Epithelial cell of proximal tubule (primary cell): ENCODE measurements at places on chromosomes 6 and 20.

DNA sequence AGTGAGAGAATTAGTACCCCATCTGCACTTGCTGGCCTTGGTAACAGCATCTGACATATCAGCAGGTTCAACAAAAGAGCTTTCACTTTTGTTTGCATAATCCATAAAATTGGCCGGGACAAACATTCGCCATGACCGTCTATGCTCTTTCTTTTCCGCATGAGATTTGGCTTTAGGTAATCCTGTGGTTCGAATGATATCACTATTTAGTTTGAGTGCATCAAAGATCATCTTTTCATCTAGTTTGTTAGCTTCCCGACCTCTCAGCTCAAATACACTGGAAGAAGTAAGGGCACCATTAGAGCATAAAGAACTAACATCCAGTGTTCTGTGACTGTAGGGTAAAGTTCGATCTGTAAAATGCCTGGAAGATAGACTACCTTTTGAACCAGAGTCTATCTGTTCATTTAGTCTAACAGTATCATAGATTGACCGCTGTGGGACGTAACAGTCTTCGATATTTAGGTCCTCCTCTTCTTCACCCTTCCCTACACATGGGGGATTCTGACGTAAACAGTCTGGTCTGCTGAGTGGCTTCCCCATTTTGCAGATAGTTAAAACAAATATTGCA, 101.6 kb downstream of the DST start:
- DNase-seq = no peak

GRCh38 chr6:127518191-127518709, 885 bp downstream of the MTCL3 start:
- no peak for DNase-seq

DNA sequence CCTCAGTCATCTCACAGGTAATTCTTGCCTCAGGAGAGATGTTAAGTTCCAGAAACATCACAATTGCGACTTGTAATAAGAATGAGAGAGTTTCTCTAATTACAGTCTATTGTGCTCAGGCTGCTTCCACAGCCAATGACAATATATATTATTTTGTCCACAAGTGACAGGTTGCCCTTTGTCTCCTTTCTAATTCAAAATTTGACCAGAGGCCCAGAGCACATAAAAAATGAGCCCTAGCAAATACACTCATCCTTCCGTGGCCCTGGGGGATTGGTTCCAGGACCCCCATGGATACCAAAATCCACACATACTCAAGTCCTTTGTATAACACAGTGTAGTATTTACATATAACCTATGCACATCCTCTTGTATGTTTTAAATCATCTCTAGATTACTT, 88.1 kb upstream of the TMEM170B start:
- DNase-seq = no peak

- DNase-seq = no peak
These were observed 2.1 kb upstream of the ERGIC3 start for GRCh38 chr20:35539756-35540212.

- no peak for DNase-seq
These were observed 41.9 kb upstream of the ADGRF5 start for GRCh38 chr6:46963626-46964025.

GRCh38 chr6:43972913-43973300, 154.3 kb downstream of the MRPL14 start:
- DNase-seq = no peak

- DNase-seq = peak; percentile 9
These were observed 696.3 kb upstream of the SLC35B3 start for GRCh38 chr6:9131616-9132015.

GRCh38 chr6:113668641-113669408, 188.3 kb upstream of the MARCKS start:
- DNase-seq = no peak

- DNase-seq = no peak
These were observed 790.2 kb downstream of the DHX35 start for GRCh38 chr20:39752262-39752876.

GRCh38 chr6:33013608-33014007, 4.2 kb upstream of the HLA-DOA start:
- no peak for DNase-seq

- DNase-seq = no peak
These were observed 4.9 kb downstream of the ARID1B start for GRCh38 chr6:156781861-156782631.

DNA sequence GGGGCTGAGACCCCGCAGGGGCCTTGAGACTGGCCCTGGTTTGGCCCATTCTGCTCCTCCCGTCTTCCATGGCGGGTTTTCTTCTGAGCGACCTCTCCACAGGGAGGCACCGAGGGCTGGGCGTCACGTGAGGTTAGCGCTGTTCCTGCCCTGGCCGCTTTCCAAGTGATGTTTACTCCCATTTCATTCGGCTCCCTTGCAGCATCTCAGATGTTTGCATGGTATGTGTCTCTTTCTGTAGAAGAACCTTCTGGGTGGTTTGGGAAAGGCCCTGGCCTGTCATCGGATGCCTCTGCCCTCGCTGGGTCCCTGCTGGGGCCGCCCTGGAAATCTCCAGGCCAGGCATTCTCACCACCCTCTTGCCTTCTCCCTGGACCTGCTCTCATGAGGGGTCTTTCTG, 17.3 kb downstream of the RAMACL start:
- DNase-seq = no peak

- DNase-seq = no peak
These were observed 492.3 kb downstream of the PREX1 start for GRCh38 chr20:48335308-48336050.

GRCh38 chr6:109292420-109292819, 89.8 kb downstream of the CD164 start:
- DNase-seq = no peak

DNA sequence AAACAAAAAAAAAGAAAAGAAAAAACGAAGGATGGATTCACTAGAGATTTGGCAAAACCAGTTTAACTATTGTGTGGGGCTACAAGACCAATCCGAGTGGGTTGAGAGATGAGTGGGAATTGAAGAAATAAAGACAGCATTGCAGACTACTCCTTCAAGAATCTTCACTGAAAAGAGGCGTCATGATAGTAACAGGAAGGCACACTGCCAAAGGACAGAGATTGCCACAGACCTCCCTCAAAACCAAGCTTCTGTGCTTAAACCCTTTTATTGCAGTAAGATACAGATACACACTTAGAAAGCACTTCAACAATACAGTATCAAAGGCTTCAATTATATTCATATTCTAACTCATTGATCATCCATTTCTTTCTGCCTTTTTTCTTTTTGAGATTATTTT, 103.9 kb downstream of the IPCEF1 start:
- no peak for DNase-seq

DNA sequence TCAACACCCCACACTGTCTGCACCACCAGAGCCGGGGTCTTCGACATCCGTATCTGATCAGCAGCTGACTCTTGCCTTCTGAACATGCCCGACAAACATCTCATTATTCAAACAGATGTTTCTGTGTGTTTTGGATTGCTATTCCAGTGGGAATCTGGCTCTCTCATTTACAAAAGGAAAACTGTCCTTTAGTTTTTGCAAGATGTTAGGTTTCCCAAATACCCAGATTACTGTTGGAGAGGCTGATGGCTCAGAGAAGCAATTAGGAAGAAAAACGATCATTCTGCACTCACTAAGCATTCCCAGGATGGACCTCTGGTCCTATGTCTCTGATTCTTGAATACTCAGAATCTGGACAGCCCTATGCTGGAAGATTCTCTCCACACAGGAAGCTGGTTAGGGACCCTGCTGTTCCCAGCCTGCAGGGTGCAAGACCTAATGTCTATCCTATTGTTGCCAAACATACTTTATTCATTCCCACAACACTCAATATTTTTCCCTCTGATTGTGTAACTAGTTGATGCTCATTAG, 532.9 kb downstream of the CDH26 start:
- DNase-seq = no peak

GRCh38 chr6:35181308-35181932, 32.3 kb upstream of the SCUBE3 start:
- DNase-seq = no peak

- DNase-seq = no peak
These were observed 20.3 kb downstream of the CST4 start for GRCh38 chr20:23668477-23668951.

- no peak for DNase-seq
These were observed 40.3 kb downstream of the PEX7 start for GRCh38 chr6:136862662-136863061.

DNA sequence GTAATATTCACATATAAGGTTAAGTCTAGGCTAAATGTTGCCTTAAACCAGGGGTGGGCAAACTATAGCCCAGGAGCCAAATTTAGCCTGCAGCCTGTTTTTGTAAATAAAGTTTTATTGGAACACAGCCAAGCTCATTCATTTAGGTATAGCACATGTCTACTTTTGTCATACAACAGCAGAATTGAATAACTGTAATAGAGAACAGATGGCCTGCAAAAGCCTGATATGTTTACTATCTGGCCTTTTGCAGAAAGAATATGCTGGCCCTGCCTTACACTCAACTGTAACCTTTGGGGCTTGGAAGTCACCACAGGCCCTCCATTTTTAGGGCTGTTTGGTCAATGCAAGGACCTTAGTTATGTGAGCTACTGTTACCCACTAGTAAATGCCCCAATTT, 17.7 kb upstream of the BCLAF1 start:
- DNase-seq = no peak

DNA sequence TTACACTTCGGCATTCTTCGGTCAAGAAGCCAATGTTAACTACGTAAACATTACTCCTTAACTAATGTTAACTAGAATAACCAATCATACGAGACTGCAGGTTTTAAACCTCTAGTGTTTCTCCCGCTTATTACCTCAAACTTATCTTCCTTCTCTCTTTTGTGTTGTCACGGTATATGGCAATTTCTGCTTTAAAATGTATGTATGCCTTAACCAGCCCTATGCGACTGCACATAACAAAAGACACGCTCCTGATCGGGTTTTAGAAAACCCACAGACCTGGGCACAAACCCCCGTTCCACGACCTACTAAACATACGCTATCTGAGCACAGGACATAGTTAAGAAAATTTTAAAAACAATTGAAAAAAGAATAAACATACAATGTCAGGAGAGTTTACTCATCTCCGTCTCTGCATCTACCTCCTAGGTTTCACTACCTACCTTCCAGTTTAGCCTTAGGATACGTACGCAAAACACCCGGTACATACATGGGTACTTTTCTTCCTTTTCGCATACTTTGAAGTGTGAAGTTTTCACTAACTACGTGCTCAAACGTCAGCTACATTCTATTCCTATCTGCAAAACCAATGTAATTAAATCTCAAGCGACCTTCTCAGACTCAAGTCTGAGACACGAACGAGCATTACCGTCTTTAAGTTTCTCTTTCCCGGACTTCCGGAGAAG, 1.1 kb downstream of the CD164 start:
- DNase-seq = no peak

GRCh38 chr20:41654292-41654691, 36.1 kb upstream of the CHD6 start:
- no peak for DNase-seq

DNA sequence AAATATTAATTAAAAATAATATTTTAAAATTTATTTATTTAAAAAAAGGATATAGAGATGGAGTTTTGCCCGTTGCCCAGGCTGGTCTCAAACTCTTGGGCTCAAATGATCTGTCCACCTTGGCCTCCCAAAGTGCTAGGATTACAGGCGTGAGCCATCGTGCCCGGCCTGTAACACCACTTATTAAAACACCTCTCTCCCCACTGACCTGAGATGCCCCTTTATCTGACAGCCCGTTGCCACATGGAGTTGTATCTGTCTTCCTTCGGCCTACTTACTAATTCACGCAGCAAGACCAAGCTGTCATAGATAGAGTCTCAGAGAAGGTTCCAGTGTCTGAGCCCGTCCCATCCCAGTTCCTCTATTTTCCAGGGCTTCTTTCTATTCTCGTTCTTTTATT, 30.7 kb downstream of the KIF25 start:
- no peak for DNase-seq

DNA sequence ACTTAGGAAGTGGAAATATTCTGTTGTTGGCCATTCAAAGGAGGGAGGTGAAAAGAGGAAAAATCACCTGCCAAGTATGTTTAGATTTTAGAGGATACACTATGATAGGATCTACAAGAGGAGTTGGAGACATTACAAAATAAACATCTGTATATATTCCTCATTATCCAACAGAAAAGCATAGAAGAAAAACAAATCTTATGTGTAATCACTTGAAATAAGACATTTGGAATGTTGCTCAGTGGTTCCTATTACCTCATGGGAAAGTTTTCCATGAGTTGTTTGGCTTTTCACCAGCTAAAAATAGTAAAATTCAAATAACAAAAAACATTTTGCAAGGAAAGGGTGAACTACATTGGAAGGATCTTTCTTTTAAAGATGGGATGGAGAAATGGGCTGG, 76.7 kb upstream of the CARMIL1 start:
- no peak for DNase-seq

DNA sequence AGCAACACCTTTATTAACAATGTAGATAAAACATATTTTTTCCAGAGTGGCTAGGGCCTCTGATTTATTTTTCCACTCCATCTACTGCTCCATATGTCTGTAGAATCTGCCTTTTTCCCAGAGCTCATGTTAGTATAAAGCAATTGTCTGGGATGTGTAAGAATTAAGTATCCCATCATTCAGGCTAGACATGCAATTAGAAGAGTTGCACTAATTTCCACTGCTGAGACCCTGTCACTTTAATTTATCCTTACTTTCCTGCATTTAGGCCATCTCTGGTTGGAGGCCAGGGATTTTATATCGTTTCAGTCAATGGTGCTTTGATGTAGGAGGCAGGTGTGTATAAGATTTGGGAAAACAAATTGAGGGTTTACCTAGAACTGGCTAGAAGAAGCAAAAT, 286.1 kb upstream of the POU3F2 start:
- no peak for DNase-seq

GRCh38 chr20:50834599-50835005, 39.7 kb downstream of the BCAS4 start:
- no peak for DNase-seq

DNA sequence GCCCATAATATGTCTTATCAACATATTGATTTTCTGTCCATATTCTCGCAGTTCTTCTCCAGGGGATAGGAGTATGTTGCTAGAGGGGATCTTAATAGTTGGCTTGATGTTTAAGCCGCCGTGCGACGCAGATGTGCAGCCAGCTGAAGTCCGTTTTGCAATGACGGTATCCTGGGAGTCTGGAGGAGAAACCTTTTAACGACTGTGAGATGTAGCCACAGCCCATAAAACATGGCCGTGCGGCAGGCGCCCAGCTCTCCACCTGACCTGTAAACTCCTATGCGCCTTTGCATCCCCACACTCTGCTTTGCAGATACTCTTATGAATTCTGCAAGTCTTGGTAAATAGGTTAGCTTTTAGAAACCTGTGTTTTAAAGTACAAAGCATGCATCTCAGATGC, 36.9 kb downstream of the BMP6 start:
- no peak for DNase-seq

DNA sequence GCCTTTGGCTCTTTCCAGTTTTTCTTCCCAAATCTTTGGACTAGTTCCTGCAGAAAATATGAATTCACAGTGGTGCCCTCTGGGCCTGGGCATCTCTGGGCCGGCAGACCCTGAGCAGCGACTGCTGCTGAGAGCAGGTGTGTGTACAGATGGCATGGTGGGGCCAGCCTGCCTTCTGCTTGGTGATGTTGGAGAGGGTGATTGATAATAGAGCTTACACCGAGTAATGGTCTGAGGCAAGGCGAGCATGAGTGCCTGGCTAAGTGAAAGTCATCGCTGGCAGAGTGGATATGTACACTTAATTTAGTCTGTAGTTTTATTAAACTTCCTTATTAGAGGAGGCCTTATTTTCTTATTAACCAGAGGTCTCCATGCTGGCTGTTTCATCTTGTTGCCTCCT, 156.9 kb downstream of the CDKAL1 start:
- DNase-seq = no peak
